Hypothalamus (tissue), 51 donors: ENCODE measurements at places on chromosomes 6 and 20.

DNA sequence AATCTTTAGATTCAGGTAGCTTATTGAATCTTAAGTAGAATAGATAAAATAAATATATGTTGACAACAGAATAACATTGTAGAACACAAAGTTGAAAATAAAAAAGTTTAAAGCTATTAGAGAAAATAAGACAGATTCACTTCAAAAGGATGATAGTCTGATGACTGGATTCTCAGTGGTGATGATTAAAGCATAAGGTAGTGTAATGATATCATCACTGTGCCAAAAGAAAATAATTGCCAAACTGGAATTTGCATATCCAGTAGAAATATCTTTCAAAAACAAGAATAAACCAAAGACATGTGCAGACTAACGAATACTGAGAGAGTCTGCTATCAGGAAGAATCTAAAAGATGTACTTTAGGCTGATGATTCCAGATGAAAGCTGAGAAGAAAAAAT, 30.2 kb downstream of the ENPP1 start:
- DNase-seq, result no peak

DNA sequence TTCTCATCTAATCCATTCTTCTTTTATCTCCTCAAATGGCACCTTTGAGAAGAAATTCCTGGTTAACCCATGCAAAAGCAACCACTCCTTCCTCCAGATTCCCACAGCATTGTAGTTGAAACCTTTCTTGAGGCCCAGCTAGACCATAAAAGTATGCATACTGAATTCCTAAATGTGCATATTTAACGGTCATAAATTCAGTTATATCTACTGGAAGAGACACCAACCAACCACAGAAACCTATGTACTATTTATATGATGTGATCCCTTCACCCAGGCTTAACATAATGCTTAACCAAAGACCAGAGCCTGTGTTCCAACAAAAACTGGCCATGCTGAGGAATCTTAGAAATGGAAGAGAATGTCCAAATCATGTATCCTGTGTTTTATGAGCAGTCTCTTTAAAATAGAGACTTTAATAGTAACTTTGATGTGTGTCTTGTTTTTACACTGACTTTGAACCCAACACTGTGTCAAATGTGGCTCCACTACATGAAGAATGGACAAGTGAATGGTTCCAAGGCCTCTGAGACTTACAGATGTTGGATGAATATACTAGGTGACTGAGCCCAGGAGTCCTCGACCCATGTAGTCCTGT, 11.4 kb upstream of the TAF8 start:
- no peak for DNase-seq

DNA sequence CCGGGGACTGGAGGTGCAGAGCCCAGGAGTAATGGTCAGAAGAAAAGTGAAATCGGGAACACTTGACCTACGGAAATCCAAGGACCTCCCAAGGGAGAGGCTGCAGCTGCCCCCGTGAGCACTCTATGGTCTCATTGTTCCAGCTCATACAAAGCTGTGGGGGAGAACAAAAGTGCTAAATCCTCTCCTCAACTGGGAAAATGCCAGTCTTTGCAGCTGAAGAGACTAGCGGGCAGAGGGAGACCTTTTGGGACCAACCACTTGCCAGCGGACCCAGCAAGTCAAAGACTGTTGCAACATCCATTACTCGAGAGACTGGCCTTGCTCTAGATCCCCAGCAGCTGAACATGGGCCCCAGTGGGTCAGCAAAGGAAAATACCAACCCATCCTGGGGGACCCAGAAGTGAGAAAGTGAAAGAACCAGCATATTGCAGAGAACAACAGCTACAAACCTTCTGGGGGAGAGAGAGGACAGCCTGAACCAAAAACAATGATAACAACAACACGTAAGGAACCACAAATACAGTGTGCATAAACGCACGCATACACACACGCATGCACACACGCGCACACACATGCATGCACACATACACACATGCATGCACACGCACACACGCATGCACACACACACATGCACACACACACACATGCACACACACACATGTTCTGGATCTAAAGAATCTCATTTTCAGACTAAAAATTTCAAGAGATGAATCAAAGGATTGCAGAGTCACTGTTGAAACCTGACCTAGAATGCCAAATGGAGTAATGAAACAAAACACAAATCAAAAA, 24.7 kb upstream of the ELMO2 start:
- no peak for DNase-seq

DNA sequence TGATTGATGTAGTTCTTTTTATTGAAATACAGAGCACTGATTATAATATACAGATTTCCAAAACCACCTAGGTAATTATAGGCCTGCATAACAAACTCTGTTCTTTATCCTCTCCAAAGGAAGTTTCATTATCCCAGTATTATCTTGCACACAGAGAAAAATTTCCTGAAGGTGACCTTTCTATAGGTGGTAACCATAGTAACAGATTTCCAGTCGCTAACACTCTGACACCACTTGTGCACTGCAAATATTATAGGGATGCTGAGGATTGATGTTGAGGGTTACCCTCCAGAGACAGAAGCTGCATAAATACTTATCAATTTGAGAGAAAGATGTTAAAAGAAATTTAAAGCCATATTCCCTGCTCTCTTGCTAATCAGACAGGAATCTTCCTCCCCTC, 274.5 kb upstream of the NRSN1 start:
- no peak for DNase-seq

GRCh38 chr20:35284267-35284991, at the start of gene EIF6:
EIF6 (minus strand) TSS chr20:35284772; CDS start chr20:35284487, 285 bp downstream.
- DNase-seq, result peak; percentile 69

DNA sequence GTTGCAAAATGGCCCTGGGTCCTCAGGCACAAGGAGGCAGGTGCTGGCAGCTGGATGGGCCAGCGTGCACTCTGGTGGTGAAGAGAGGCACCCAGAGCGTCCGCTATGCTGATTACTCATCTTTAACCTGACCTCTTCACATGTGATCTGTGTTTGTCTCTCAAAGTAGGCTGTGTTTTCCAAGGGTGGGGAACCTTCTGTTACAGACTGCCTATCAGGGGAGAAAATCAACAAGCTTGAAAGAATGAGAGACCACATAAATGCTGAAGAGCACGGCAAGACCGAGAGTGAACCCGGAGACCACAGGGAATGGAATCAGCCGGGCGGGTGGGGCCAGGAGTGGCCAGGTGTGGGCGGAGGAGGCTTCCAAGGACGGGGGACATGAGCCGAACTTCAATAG, 16.2 kb downstream of the BNIP5 start:
- DNase-seq, result no peak

DNA sequence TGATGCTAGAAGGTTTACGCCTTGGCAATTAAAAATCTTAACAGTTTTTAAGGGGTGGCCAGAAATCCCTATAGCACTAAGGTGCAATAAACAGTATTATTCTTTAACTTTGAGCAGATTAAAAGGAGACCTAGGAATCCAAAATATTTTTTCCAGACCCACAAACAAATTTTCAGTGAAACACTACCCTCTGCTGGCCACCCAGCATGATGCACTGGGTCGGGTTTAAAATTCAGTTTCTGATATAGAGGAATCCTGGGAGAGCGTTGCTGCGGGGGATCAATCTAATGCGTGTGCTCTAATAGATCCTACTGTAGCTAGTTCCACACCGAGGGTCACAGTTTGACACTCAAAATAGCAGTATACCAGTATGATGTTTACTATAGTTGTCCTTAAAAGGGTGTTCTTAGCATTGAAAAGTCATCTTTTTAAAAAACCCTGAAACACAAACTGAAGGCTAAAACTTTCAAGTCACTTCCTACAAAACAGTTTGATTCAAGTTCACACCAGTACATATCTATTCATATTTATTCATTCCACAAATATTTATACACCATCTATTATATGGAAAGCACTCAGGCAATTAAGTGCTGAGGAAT, 10.2 kb downstream of the UBE3D start:
- DNase-seq, result no peak

- no peak for DNase-seq
Observed at GRCh38 chr20:1973601-1974440, 20.0 kb downstream of the PDYN start.

- DNase-seq, result no peak
Observed at GRCh38 chr6:11848346-11848651, 69.7 kb upstream of the ADTRP start.

- DNase-seq, result no peak
Observed at GRCh38 chr6:141402489-141402888, 730.2 kb upstream of the GJE1 start.

GRCh38 chr20:50646483-50646996, 44.8 kb downstream of the RIPOR3 start:
- no peak for DNase-seq

- DNase-seq, result no peak
Observed at GRCh38 chr20:813390-813789, 20.1 kb upstream of the FAM110A start.

- no peak for DNase-seq
Observed at GRCh38 chr6:122714059-122714458, 65.5 kb upstream of the FABP7 start.

DNA sequence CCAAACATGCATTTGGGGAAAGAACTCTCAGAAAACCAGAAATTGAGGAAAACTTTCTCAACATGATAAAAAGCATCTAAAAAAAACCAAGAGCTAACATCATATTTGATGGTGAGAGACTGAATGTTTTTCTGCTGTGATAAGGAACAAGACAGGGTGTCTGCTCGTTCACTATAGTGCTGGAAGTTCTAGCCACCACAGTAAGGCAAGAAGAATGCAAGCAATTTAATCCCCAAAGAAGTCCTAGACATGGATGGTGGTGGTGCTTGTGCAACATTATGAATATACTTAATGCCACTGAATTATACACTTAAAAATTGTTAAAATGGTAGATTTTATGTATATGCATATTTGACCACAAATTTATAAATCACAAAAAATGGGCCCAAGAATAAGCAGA, 53.4 kb downstream of the LYRM2 start:
- no peak for DNase-seq

DNA sequence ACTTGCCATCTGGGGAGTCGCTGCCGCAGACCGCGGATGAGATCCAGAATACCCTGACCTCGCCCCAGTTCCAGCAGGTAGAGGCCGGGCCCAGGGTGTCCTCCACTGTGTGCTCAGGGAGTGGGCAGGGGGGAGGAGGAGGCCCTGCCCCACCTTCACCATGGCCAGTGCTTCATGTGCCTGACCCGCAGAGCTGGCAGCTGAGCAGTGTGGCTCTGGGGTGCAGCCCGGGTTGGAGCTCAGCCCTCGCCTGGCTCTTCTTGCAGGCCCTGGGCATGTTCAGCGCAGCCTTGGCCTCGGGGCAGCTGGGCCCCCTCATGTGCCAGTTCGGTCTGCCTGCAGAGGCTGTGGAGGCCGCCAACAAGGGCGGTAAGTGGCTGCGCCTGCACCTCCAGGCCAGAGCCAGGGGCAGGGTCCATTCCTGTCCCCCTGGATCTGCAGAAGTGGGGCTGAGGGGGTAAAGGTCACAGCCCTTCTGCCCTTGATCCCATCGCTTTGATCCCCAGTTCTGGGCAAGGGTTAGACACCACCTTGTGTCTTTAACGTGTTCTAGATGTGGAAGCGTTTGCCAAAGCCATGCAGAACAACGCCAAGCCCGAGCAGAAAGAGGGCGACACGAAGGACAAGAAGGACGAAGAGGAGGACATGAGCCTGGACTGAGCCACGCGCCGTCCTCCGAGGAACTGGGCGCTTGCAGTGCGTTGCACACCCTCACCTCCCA, 5.5 kb downstream of the ADRM1 start:
- no peak for DNase-seq

- DNase-seq, result no peak
Observed at GRCh38 chr6:6466967-6467761, 121.4 kb upstream of the LY86 start.

GRCh38 chr6:81088145-81088544, 664.3 kb downstream of the TENT5A start:
- DNase-seq, result no peak

DNA sequence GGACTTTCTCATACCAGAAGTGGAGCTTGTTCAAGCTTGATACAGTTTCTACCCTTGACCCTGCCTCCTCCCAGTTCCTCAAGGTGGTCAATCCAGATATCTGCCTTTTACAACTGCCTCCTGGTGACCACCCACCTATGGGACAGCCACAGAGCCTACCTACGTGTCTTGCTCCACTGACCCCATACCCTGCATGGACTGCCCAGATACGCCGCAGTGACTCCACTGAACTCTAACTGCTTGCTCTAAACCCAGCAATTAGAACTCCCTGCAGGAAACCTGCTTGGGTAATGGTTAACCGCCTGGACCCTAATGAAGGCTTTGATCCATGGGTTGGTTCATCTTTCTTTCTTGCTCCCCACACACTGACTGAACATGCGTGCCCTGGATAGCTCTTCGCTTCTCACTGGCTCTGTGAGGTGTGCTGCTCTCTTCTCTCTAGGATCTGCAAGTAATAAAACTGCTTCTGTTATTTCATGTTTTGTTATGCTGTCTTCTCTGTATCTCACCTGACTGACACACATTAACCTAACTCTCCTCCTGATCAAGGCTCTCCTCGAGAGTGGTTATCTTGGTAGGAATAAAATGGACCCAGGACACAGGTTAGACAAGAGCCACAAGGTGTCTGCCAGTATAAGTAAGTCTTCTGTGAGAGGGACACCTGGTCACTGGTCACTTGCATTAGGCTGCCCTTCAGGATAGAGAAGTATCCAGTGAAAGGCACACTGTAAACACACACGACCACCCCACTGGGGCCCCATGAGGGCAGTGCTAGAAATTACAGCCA, 79.2 kb downstream of the CHD6 start:
- DNase-seq, result no peak

GRCh38 chr6:27863962-27864905, 48.0 kb downstream of the OR2B2 start:
- no peak for DNase-seq

GRCh38 chr6:161103475-161103874, 111.9 kb downstream of the MAP3K4 start:
- no peak for DNase-seq

DNA sequence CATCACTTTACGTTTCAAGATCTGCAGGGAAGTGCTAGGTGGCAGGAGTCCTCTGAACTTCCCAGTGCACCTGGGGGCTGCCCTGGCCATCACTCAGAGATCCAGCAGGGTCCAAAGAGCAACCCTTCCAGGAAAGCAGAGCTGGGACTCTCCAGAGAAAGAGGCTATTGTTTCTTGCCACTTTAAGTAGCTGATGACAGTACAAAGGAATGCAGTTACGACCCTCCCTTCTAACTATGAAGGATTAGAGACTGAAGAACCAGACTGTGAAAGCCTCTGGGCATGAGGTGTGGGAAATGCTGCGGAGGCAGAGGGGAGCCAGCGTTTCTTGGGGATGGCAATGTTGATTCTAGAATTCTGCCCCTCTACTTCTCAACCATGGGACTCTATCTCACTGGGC, 189.1 kb upstream of the SUPT3H start:
- no peak for DNase-seq

- DNase-seq, result no peak
Observed at GRCh38 chr6:9028086-9028485, 592.7 kb upstream of the SLC35B3 start.

GRCh38 chr6:15387118-15387517, 141.2 kb downstream of the JARID2 start:
- DNase-seq, result no peak

DNA sequence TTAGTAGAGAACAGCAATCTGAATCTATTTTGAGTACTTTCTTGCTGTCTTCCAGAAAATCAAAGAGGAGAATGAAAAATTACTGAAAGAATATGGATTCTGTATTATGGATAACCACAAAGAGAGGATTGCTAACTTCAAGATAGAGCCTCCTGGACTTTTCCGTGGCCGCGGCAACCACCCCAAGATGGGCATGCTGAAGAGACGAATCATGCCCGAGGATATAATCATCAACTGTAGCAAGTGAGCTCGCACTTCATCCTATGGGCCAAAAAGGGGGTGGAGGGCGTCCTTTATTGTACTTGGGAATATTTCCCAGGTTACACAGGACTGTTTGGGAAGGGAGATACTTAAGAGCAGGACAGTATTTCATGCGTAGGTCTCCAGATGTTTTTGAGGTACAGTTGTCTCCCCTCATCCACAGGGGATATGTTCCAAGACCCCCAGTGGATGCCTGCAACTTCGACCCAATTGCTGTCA, 37.3 kb upstream of the PLCG1 start:
- DNase-seq, result no peak
